ENCODE measurements at places on chromosomes 1 and 21.

- DNase-seq, result no peak
Observed at GRCh38 chr1:15951341-15952153, 24.4 kb downstream of the ZBTB17 start.

GRCh38 chr1:202154148-202154765 lies 6.1 kb downstream of the PTPN7 start:
- no peak for DNase-seq

- no peak for DNase-seq
Observed at GRCh38 chr21:39518055-39518846, 66.5 kb downstream of the SH3BGR start.

DNA sequence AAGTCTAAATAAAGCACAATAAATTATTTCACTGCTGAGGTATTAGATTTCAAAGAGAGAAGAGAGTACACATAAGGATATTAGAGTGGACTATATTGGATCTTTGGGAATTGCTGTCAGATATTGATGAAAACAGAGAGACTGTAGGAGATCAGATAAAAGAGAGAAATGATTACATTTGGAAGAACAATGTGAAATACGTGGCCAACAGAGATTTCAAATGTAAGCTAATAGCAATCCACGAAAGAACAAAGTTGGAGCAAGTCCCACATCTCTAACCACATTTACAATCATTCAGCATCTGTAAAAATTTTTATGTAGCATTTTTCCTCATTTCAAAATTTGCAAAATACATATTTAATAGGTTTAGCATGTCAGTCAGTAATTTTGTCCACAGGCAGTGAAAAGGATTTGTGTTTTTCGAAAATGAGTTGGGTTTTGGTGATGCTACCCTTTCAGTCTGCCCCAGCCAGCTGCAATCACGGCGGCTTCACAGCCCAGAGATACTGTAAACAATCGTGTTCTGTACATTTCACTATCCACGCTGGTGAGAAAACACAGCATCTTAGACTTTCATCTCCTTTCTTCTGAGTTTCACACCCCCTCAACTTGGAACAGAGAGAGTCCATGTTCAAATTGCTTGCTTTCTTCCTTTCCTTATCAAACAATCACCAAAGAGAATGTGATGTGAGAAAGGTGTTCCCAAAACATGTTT lies 209.1 kb upstream of the LYPLAL1 start:
- no peak for DNase-seq

- no peak for DNase-seq
Observed at GRCh38 chr1:71166178-71167173, 85.6 kb upstream of the ZRANB2 start.

DNA sequence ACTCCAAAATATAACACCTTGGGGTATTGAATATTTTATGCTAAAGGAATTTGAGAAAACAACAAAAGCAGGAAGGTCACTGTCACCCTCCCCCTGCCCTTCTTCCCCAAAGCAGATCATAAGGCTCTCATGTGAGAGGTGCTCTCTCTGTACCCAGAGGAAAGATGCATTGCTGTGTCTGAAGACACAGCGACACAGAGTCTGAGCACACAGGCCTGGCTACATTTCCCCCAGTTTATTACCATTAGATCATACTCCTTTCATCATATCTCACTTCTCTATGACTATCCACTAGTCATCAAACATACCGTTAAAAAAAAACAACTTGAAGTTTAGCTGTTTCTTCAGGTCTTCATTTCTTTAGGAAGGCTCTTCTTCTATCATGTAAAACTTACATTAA lies 127.1 kb downstream of the PPIAL4G start:
- no peak for DNase-seq

GRCh38 chr21:14889080-14889810 lies 175.6 kb downstream of the NRIP1 start:
- no peak for DNase-seq

GRCh38 chr1:234213658-234214128 lies 159.6 kb upstream of the COA6 start:
- no peak for DNase-seq

- DNase-seq, result no peak
Observed at GRCh38 chr1:29878501-29878900, 642.2 kb downstream of the PTPRU start.

DNA sequence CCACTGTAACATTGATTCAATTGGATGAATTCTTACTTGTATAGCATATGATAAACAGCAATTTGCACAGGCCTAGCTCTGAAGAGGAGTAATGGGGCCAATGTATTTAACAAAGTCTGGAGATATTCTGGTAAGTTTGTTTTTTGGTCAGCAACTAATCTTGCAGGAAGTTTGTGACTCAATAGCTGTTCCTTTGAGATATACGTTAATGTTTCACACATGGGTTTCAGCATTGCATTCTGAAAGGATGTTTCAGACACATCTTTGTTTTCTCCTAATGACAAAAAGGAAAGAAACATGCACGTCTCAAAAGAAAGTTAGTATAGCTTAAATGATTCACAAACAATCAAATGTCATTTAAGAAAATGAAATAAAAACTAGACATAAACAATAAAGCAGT lies 49.0 kb downstream of the LTN1 start:
- DNase-seq, result no peak

GRCh38 chr1:11518791-11519628 lies 40.1 kb downstream of the DISP3 start:
- DNase-seq, result no peak

GRCh38 chr1:209527993-209528717 lies 55.4 kb upstream of the CAMK1G start:
- DNase-seq, result no peak

- DNase-seq, result no peak
Observed at GRCh38 chr1:67759066-67759465, 74.1 kb downstream of the GADD45A start.

DNA sequence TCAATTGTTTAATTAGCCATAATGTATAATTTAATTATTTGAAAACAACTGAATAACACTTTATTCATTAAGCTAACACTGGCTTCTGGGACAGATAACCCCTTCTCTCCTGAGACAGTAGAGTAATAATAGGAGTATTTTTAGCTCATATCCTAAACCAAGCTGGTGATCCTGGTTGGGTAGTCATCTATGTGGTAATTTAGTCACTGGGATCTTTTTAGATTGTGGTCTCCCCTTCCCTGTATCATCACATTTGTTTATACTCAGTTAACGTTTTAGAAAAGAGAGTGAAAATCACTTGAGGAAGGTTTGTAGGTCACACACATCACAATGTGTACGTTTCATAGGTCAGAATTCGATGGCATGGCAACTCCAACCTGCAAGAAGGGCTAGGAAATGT lies 1356.6 kb upstream of the ADGRL2 start:
- DNase-seq, result no peak

Measured in GOT3 (cell line).